Esophagus muscularis mucosa (tissue), 4 donors: ENCODE measurements at places on chromosomes 3 and 15. TPM values are rescaled to one million over a fixed set of nuclear protein-coding genes. Genes with fewer than 3 reads are reported as not detected.
A peak's percentile ranks its signal among the peaks of the same experiment; 100 is the strongest.

The TMEM62 gene
- 32.0 TPM for total RNA-seq

The TMEM45A gene
- 8.7 TPM for total RNA-seq

DNA sequence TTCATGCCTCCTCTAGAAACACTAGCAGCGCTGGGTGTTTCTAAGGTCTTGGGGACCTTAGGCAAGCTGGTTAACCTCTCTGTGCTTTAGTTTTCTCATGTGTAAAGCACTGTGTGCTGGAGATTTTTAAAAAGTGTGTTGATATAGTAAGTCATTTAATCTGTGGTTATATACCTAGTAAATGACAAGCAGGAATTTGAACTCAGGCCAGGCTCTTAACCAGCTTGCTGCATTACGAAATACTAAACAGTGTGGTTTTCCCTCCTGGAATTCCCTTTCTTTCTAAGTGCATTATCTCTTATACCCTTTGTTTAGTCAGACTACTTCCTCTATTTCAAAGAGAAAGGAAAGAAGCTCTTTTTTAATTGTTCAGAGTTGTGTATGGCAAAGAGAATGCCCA is 26.5 kb downstream of the NEO1 start:
- no peak for DNase-seq
- H3K27me3 ChIP-seq: no peaks in the 10 kb centered on the region
- peak overlapping the region; percentile 6 for H3K27ac ChIP-seq
- no peak overlapping the region for H3K4me3 ChIP-seq
- no peaks in the 10 kb centered on the region for H3K36me3 ChIP-seq
- peaks cover 72% of the 10 kb centered on the region for H3K4me1 ChIP-seq

The CRABP1 gene
- total RNA-seq: not detected

GRCh38 chr15:42385980-42386700 is 26.8 kb downstream of the CAPN3 start:
- no peaks in the 10 kb centered on the region for H3K27me3 ChIP-seq
- DNase-seq: no peak
- H3K4me1 ChIP-seq: no peaks in the 10 kb centered on the region
- no peak overlapping the region for H3K27ac ChIP-seq
- H3K4me3 ChIP-seq: no peak overlapping the region

GRCh38 chr3:189188466-189188865 is 16.7 kb downstream of the TPRG1 start:
- H3K4me3 ChIP-seq: no peak overlapping the region
- H3K36me3 ChIP-seq: no peaks in the 10 kb centered on the region
- no peak for DNase-seq
- no peaks in the 10 kb centered on the region for H3K4me1 ChIP-seq
- no peaks in the 10 kb centered on the region for H3K27me3 ChIP-seq

GRCh38 chr3:115632026-115632425 is 8.7 kb downstream of the GAP43 start:
- DNase-seq: no peak
- H3K4me3 ChIP-seq: no peak overlapping the region
- no peaks in the 10 kb centered on the region for H3K36me3 ChIP-seq
- H3K27me3 ChIP-seq: no peaks in the 10 kb centered on the region
